ENCODE measurements at places on chromosomes 11 and 22. TPM values are rescaled to one million over a fixed set of nuclear protein-coding genes. Genes with fewer than 3 reads are reported as not detected.

- H3K27me3 ChIP-seq = no peaks in the 10 kb centered on the region
- H3K36me3 ChIP-seq = peaks cover 4% of the 10 kb centered on the region
- H3K4me1 ChIP-seq = no peaks in the 10 kb centered on the region
- DNase-seq = no peak
- H3K4me3 ChIP-seq = no peak overlapping the region
Observed at GRCh38 chr11:73397468-73398131, 21.4 kb downstream of the RELT start.

Gene NCF4
- 0.37 TPM for total RNA-seq

Gene GLB1L3
- 11.8 TPM for total RNA-seq

Gene SLC37A2
- total RNA-seq = 0.67 TPM

Gene C22orf42
- total RNA-seq = not detected

- no peaks in the 10 kb centered on the region for H3K27me3 ChIP-seq
- H3K4me3 ChIP-seq = no peak overlapping the region
- H3K27ac ChIP-seq = no peak overlapping the region
- peaks cover 73% of the 10 kb centered on the region for H3K4me1 ChIP-seq
Observed at GRCh38 chr11:96050435-96051182, 126.7 kb upstream of the MTMR2 start.

GRCh38 chr22:17855572-17856290 lies 81.5 kb upstream of the BID start:
- DNase-seq = no peak
- H3K27me3 ChIP-seq = no peaks in the 10 kb centered on the region
- no peaks in the 10 kb centered on the region for H3K4me1 ChIP-seq
- H3K36me3 ChIP-seq = peaks cover 1% of the 10 kb centered on the region
- no peak overlapping the region for H3K27ac ChIP-seq
- no peak overlapping the region for H3K4me3 ChIP-seq

Gene CDCA5
- 169 TPM for total RNA-seq

DNA sequence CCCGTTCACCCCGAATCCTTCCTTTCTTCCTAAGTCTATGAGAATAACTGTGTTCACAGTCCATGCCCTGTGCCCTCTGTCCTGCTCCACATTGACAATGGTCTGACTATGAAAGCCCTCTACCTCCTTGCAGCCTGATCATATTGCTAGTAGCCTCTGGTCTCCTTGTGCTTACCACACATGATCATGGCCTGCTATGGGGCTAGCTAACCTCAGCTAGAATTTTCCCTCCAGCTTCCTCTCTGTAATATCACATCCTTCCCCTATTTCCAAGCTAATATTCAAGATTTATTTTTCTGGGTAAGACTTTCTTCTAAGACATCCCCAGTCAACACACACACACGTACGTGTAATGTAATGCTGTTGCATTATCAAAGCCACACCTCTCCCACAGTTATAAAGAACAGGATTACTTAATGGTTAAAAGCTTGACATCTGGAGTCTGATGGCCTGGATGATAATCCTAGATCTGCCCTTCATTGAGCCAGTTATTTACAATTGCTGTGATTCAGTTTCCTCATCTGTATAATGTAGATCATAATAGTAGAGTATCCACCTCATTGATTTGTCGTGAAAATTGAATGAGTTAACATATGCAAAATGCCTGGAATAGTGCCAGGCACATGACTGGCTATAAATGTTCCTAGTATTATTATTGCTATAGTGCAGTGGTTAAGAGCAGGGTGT lies 214.4 kb upstream of the BLID start:
- H3K27ac ChIP-seq = no peak overlapping the region
- H3K4me1 ChIP-seq = no peaks in the 10 kb centered on the region
- peaks cover 4% of the 10 kb centered on the region for H3K27me3 ChIP-seq
- no peak for DNase-seq
- H3K4me3 ChIP-seq = no peak overlapping the region
- H3K36me3 ChIP-seq = no peaks in the 10 kb centered on the region

DNA sequence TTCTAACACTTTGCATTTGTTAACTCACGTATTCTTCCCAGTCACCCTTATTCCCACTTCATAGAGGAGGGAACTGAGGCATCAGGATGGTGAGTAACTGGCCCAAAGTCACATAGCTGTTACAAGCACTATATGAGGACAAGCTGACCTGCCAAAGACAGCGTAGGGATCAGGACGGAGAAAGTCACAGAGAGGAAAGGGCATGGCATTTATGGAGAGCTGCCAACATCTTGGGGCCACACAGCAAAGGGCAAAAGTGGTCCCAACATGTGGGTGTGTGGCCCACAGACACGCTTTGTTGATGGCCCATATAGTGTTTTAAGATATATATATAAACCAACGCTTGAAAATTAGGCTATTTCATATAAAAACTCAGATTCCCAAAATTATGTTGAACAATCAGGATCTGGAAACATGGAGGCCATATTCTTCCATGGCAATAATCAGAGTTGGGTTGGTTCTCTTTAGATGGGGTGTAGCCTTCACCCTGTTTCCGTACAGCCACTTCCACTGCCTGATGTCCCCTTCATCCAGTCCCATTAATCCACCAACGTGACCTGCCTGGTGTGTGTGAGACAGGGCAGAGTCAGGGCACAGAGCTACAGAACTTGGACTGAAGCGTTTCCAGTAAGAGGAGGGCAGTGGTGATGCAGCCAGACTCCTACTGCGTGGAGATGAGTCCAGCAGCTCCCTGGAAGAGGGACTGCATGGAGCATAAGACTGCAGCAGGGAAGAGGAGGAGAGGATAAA lies 39.9 kb upstream of the CD5 start:
- H3K4me3 ChIP-seq = no peak overlapping the region
- H3K36me3 ChIP-seq = peaks cover 73% of the 10 kb centered on the region
- DNase-seq = peak; percentile 9
- H3K27me3 ChIP-seq = no peaks in the 10 kb centered on the region
- peak overlapping the region; percentile 100 for H3K27ac ChIP-seq

DNA sequence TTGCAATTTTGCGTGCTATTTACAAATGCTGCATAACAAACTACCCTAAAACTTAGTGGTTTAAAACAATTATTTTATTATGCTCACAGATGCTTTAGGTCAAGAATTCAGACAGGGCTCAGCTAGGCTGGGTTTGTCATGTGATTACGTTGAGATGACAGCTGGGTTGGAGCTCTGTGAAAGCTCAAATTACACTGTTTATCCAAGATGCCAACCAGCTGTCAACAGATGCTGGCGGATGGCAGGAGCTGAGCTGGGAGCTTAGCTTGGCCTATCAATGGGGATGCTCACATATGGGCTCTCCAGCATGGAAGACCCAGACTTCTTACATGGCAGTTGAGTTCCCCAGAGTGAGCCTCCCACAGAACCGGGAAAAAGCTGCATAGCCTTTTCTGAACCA lies 62.7 kb downstream of the STK33 start:
- no peaks in the 10 kb centered on the region for H3K4me1 ChIP-seq
- H3K36me3 ChIP-seq = no peaks in the 10 kb centered on the region
- H3K27me3 ChIP-seq = peaks cover 9% of the 10 kb centered on the region
- no peak overlapping the region for H3K27ac ChIP-seq
- H3K4me3 ChIP-seq = no peak overlapping the region

DNA sequence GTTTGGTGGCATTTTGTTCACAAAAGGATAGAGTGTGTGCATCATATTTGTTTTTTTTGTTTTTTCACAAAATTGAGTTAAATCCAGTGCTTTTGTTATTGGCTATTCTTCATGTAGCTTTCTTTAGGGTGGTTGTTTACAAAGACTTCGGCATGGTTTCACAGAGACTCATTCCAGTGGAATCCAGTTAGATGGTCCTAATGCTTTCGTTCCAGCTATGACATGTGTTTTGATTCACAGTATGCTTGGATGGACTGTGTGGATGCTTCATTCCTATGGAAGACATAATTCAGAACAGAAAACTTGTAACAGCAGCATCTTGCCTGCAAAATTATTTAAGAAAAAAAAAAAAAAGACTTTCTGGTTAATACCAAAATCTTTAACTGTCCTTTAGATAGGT lies 97.9 kb downstream of the PDHX start:
- DNase-seq = no peak

DNA sequence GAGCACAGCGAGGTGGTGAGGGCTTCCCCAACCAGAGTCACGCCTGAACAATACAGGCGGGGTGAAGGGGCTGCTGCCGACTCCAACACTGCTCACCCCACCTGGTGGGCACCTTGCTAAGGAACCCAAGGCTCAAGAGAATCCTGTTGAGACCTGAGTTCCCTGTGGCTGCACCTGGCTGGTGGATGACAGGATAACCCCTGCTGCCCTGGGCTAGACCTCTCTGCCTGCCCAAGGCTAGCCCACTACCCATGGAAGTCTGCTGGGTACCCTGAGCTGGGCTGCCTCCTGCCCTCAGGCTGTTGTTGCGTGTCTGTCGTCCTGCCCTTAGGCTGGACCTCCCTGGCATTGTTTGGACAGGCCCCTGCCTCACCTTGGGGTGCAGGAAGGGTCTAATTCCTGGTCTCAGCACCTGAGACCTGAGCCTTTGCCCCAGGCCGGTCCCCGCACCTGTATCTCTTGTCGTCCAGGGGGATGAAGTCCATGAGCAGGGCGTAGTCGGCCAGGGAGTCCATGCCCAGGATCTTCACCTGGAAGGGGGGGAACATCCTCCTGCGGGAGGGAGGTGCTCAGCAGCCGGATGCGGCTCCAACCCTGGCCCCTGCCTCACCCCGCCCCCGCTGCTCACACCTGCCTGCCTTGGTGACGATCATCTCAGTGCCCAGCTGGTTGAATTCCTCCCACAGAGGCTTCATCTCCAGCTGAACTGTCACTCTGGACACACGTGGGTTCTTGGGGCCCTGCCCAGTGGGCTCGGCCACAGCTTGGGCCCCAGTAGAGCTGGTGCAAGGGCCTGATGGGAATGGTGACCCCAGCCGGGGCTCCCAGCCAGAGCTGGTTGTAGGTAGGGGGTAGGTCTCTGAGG lies 4.9 kb upstream of the NUDT8 start:
- H3K27ac ChIP-seq = no peak overlapping the region
- H3K36me3 ChIP-seq = no peaks in the 10 kb centered on the region
- H3K4me3 ChIP-seq = no peak overlapping the region
- peaks cover 4% of the 10 kb centered on the region for H3K4me1 ChIP-seq
- no peaks in the 10 kb centered on the region for H3K27me3 ChIP-seq

Gene FAR1
- total RNA-seq = 42.3 TPM

Gene ZW10
- total RNA-seq = 11.6 TPM

DNA sequence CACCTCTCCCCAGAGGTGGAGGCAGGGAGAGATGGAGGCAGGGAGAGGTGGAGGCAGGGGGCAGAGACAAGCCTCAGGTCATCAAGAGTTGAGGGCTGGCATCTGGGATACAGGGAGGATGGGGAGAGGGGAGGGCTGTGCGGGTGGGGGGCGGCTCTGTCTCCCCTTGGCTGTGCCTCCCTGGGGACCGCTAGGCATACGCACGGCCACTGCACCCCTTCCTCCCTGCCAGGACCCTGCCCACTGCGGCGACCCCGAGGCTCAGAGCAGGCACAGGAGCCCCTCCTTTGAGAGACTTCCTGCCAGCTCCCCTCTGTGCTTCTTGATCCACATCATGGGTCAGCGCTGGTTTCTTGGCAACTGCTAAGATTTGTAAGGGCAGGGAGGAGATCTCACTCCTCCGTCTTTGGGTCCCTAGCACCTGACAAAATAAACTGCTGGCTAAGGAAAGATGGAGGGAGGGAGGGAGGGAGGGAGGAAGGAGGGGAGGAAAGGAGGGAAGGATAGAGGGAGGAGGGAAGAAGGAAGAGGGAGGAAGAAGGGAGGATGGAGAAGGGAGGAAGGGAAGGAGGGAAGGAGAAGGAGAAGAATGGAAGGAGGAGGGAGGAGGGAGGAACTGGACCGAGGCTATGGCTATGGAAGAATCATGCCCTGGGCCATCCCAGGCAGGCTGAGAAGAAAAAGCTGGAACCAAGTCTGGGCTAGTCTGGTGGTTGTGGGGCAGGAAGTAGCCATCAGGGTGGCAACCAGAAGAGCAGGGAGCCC lies 18.5 kb downstream of the PRR33 start:
- no peaks in the 10 kb centered on the region for H3K36me3 ChIP-seq
- no peak overlapping the region for H3K27ac ChIP-seq
- H3K4me1 ChIP-seq = peaks cover 48% of the 10 kb centered on the region
- H3K27me3 ChIP-seq = no peaks in the 10 kb centered on the region
- H3K4me3 ChIP-seq = no peak overlapping the region

DNA sequence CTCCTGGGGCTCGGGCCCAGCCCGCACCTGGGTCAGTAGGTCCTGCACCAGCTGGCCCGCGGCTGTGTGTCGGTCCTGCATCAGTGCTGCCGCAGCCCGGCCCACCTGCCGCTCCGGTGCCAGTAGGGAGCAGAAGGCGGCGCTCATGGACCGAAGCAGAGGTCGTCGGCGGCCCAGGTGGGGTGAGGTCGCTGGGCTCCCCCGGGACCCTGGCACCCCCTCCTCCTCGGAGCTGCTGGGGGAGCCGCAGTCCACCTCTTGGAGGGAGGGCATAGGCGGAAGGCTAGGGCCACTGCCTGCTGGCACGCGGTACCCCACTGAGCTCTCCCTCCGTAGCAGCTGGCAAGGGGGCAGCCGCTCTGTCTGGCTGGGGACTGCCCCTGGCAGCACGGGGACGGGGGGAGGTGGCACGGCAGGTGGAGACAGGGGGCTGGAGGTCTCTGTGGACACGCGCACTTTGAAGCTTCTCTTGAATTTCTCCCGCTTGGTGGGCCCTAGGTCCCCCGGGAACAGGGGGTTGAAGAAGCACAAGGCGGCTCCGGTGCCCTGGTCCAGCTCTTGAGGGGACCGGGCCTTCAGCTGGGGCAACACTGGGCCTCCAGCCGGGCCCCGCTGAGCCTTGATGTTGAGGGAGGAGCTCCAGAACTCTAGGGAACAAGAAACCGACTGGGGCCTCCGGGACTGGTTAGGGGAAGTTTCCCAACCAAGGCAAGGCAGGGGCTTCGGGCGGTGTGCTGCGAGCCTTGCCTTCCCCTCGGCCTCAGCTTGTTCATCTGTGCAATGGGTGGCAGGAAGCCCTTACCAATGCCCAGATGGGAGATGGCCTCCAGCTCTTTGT lies 1.4 kb downstream of the RIN1 start:
- H3K27ac ChIP-seq = no peak overlapping the region
- peaks cover 5% of the 10 kb centered on the region for H3K36me3 ChIP-seq
- H3K4me1 ChIP-seq = peaks cover 20% of the 10 kb centered on the region
- peak overlapping the region; percentile 48 for H3K4me3 ChIP-seq
